Occipital lobe (tissue), 3 donors: ENCODE measurements at places on chromosomes 11 and 22.

- DNase-seq, result peak; percentile 16
Observed at GRCh38 chr11:43282607-43283440, 29.0 kb upstream of the API5 start.

- DNase-seq, result peak; percentile 52
Observed at GRCh38 chr11:67382276-67383136, 9.1 kb upstream of the CLCF1 start.

DNA sequence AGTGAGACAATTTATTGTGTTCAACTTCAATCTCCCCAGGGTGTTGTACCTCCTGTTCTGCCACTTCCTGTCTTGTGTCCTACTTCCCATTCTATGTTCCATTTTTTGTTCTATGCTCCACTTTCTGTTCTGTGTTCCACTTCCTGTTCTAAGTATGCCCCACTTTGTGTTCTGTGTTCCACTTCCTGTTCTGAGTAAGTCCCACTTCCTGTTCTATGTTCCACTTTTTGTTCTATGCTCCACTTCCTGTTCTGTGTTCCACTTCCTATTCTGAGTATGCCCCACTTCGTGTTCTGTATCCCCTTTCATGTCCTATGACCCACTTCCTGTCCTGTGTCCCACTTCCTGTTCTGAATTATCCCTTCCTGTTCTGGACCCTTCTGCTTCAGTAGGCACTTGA, 732.7 kb downstream of the TBC1D22A start:
- DNase-seq, result no peak

DNA sequence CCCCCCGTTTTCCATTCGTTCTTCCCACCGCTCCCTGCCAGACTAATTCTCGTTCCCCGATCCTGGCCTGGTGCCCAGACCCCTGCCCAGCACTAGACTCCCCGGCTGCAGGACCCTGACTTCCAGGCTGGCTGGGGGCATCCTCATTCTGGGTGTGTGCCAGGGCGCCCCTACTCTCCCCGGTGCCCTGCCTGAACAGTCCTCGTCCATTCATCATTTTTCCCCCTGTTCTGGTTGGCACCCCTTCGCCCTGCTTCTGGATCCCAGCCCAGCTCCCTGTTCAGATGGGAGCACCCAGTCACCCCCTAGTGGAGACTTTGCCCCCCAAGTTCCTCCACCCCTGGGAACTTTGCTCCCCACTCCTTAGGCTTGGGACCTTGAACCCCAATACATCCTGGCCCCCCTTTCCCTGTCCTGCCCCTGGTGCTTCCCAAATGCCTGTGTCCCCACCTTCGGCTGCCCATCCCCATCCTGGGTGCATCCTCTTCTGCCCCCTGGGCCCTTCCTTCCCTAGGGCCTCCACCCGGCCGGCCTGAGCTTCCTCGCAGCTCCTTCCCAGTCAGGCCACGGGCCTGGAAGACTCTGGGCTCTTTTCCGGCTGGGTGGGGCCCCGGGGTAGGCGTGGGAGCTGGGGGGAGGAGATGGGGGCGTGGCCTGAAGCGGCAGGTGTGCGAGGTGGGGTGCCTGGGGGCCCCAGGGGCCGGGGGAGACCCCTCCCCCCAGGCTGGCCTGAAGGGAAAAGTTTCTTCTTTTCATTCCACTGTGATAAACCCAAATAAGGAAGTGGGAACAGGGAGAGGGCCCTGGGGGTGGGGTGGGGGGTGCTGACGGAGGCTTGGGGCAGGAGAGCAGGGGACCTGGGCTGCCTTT, 908 bp downstream of the PLCB3 start:
- DNase-seq, result no peak

DNA sequence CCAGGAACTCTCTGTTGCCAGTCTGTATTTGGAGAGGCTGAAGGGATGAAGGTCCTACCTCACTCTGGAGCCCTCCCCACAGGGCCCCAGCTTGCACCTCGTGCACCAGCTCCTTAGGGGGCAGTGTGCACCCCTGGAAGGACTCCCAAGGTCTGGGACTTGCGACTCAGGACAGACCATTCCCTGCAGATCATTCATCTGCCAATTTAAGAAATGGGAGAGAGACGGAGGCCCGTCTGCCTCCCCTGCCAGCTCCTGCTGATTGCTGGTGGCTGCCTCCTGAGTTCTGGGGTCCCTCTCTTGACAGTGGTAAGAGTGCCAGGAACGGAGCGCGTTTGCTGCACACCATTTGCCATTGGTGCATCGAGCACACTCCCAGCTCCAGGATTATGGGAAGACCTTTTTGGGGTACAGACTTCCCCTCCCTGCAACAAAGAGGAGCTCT, 27.4 kb upstream of the MALAT1 start:
- DNase-seq, result peak; percentile 54
